Vagina (tissue), 2 donors: ENCODE measurements at places on chromosomes 16 and 17.

DNA sequence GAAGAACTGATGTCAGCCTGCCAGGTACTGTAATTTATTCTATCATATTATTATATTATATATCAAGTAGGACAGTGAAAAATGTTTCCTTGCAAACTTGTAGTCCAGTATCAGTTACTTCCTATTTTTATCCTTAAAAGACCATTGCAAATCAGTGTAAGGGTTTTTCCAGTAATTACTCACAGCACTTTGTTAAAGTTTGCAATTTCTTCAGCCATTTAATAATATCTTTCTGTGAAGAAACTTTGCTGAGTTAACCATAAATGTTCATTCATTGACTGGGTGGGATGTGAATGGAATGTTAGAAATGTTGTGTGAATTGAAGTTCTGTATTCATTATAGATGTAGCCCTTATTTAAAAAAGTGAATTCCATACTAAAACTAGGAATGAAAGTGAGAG lies 26.7 kb downstream of the HAPSTR1 start:
- H3K36me3 ChIP-seq: no peaks in the 10 kb centered on the region
- H3K27me3 ChIP-seq: no peaks in the 10 kb centered on the region
- H3K27ac ChIP-seq: no peak overlapping the region
- DNase-seq: no peak
- peaks cover 60% of the 10 kb centered on the region for H3K4me1 ChIP-seq

GRCh38 chr16:53614346-53614745 lies 89.3 kb downstream of the RPGRIP1L start:
- no peaks in the 10 kb centered on the region for H3K36me3 ChIP-seq
- H3K27ac ChIP-seq: no peak overlapping the region
- H3K4me1 ChIP-seq: no peaks in the 10 kb centered on the region
- H3K4me3 ChIP-seq: no peak overlapping the region

GRCh38 chr16:9090101-9090959 lies 1.1 kb upstream of the HAPSTR1 start:
- H3K4me3 ChIP-seq: peak overlapping the region; percentile 98
- no peaks in the 10 kb centered on the region for H3K36me3 ChIP-seq
- DNase-seq: peak; percentile 92
- peak overlapping the region; percentile 90 for H3K27ac ChIP-seq
- H3K27me3 ChIP-seq: no peaks in the 10 kb centered on the region

DNA sequence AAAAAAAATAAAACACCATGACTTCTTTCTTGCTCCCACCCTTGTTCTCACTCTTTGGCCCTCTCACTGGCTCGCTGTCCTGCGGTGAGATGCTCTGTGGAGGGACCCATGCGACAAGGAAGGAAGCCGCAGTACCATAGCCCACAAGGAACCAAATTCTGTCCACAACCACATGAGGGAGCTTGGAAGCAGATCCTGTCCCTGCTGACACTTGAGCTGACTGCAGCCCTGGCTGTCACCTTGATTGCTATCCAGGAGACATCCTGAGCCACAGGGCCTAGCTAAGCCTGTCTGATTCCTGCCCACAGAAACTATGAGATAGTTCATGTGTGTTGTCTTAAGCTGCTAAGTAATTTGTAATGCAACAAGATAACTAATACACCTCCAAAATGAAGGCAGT lies 4.8 kb upstream of the MT2A start:
- H3K4me3 ChIP-seq: no peak overlapping the region
- no peak for DNase-seq
- peaks cover 28% of the 10 kb centered on the region for H3K4me1 ChIP-seq

DNA sequence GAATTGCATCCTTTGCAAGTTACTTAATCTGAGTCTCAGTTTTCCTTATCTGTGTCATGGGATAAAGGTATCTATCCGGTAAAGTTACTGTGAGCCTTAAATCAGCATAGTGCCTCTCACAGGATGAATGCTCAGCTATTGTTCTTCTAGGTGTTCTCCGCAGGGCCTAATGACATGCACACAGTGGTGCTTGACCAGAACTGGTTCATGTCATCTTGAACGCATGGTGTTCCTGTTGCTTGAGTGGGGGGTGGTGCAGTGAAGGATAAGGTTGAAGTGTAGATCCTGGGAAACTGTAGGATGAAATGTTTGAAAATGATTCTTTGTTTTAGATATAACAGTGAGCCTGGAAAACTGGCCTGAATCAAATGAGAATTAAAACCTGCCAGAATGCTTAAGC lies 4.0 kb downstream of the KRT40 start:
- no peaks in the 10 kb centered on the region for H3K36me3 ChIP-seq
- DNase-seq: no peak
- no peaks in the 10 kb centered on the region for H3K4me1 ChIP-seq
- H3K27me3 ChIP-seq: no peaks in the 10 kb centered on the region

DNA sequence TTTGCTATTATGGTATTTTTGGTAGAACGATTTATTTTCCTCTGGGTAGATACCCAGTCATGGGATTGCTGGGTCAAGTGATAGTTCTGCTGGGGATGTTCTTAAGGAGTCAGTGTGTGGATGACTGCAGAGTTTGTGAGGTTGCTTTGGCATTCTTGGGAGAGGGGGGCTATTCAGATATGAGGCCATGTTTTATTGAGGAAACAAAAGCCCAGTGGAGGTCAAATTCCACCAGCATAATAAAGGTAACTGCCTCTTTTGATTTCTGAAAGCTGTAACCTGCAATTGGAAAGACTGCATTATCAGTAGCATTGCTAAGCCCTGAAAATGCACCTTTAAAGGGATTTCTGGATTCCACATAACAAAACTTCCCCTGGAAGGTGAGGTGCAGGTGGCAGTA lies 43.7 kb upstream of the HNF1B start:
- H3K27ac ChIP-seq: no peak overlapping the region
- no peaks in the 10 kb centered on the region for H3K27me3 ChIP-seq
- H3K4me1 ChIP-seq: no peaks in the 10 kb centered on the region
- no peak for DNase-seq
- H3K36me3 ChIP-seq: no peaks in the 10 kb centered on the region
- no peak overlapping the region for H3K4me3 ChIP-seq

GRCh38 chr16:30844671-30845449 lies 49.0 kb downstream of the BCL7C start:
- H3K36me3 ChIP-seq: no peaks in the 10 kb centered on the region
- no peak for DNase-seq
- peaks cover 11% of the 10 kb centered on the region for H3K4me1 ChIP-seq
- peak overlapping the region; percentile 69 for H3K27ac ChIP-seq
- peak overlapping the region; percentile 23 for H3K4me3 ChIP-seq

DNA sequence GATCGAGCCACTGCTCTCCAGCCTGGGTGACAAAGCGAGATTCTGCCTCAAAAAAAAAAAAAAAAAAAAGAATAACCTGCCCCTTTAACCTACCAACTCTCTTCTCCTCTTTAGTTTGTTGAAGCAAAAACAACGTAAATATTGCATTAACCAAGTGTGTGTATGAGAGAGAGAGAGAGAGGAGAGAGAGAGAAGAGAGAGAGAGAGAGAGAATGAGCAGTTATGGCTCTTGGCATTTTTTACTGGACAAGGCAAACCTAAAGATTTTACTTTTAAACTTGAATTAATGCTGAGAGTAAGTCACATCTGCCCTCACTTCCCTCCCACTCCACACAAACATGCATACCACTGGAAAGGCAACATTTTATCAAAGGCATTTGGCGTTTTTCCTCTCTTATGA lies 3.0 kb upstream of the SLFN5 start:
- no peak for DNase-seq
- peaks cover 20% of the 10 kb centered on the region for H3K4me1 ChIP-seq
- H3K36me3 ChIP-seq: no peaks in the 10 kb centered on the region
- H3K27ac ChIP-seq: no peak overlapping the region

- no peaks in the 10 kb centered on the region for H3K27me3 ChIP-seq
- H3K4me3 ChIP-seq: no peak overlapping the region
These were observed 1.4 kb upstream of the NRN1L start for GRCh38 chr16:67883146-67883871.

GRCh38 chr16:87602001-87602775 lies at the start of gene JPH3:
Gene JPH3 (plus strand): TSS chr16:87602508. CDS start chr16:87603147, 639 bp downstream.
- H3K27me3 ChIP-seq: no peaks in the 10 kb centered on the region
- no peaks in the 10 kb centered on the region for H3K36me3 ChIP-seq
- no peak within 1 kb of the TSS for H3K27ac ChIP-seq
- no peak for DNase-seq

- no peaks in the 10 kb centered on the region for H3K27me3 ChIP-seq
- H3K36me3 ChIP-seq: no peaks in the 10 kb centered on the region
- H3K27ac ChIP-seq: no peak overlapping the region
- no peak for DNase-seq
These were observed 28.6 kb downstream of the MAP2K6 start for GRCh38 chr17:69443138-69443537.

DNA sequence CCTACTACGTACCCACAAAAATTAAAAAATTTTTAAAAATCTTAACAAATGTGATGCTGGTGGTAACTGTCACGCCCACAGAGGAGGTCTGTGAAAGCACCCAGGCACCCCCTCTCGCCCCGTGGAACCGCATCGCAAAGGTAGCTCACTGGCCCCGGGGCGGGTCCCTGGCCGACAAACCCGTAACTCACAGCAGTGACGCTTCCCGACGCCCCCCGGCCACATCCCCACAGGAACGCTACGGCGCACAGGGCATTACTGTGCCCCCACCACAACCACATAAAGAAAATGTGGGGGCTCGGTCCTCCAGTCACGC lies 366 bp downstream of the ANKS3 start:
- no peaks in the 10 kb centered on the region for H3K36me3 ChIP-seq
- peaks cover 22% of the 10 kb centered on the region for H3K4me1 ChIP-seq
- DNase-seq: no peak
- H3K4me3 ChIP-seq: peak overlapping the region; percentile 90
- no peaks in the 10 kb centered on the region for H3K27me3 ChIP-seq

GRCh38 chr17:8488491-8488890 lies 52.8 kb downstream of the NDEL1 start:
- DNase-seq: no peak
- no peaks in the 10 kb centered on the region for H3K36me3 ChIP-seq
- no peaks in the 10 kb centered on the region for H3K27me3 ChIP-seq

DNA sequence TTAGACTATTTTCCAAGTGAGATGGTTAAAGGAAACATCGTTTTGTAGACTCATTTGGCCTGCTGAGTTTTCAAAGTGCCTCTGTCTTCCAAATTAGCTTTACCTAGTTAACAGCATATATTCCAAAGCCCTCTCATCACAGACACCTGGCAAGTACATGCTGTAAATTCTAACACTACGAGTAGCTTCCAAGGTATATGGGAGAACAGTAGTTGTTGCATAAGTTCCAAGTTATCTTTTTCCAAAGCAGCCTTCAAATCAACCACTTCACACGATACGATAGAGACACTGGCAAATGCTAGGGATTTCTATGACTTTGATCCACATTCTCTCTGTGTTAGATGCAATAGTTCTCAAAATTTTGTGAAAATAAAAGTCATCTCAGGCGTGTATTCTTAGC lies 299.3 kb downstream of the CNTNAP4 start:
- no peaks in the 10 kb centered on the region for H3K27me3 ChIP-seq
- no peak overlapping the region for H3K4me3 ChIP-seq
- H3K4me1 ChIP-seq: no peaks in the 10 kb centered on the region
- no peak overlapping the region for H3K27ac ChIP-seq

GRCh38 chr16:29862884-29863668 lies at the start of gene CDIPT:
Gene CDIPT (minus strand): TSS chr16:29863226. CDS start chr16:29862857, 369 bp downstream.
- peak within 1 kb of the TSS; percentile 91 for H3K27ac ChIP-seq
- DNase-seq: peak; percentile 95
- no peaks in the 10 kb centered on the region for H3K36me3 ChIP-seq
- H3K4me3 ChIP-seq: peak within 1 kb of the TSS; percentile 84
- H3K4me1 ChIP-seq: peaks cover 25% of the 10 kb centered on the region

DNA sequence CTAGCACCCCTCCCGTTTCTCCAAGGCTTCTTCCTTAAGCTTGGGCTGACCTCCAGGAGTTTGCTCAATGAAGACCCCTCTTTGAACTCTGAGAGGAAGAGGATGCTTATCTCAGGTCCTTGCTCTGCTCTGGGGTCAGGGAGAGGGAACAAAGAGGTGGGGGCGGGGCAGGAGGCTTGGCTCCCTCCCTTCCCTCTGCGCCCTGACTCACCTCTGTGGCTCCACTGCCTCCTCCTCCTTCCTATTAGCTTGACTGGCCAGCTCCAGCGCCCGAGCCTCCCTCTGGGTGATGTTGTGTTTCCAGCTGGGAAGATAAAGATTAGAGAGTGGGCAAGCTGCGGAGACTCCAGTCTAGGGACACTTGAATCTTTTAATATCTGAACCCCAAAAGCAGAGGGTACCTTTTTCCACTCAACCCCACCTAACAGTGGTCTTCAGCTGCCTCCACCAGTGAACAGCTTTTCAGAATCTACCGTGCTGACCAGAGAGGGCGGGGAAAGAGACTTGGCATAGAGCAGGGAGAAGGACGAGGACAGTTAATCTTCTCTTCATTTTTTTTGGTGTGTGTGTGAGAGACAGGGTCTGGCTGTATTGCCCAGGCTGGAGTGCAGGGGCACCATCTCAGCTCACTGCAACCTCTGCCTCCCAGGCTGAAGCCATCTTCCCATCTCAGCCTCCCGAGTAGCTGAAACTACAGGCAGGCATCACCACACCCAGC lies 6.7 kb downstream of the GIP start:
- no peaks in the 10 kb centered on the region for H3K4me1 ChIP-seq
- H3K27me3 ChIP-seq: no peaks in the 10 kb centered on the region

DNA sequence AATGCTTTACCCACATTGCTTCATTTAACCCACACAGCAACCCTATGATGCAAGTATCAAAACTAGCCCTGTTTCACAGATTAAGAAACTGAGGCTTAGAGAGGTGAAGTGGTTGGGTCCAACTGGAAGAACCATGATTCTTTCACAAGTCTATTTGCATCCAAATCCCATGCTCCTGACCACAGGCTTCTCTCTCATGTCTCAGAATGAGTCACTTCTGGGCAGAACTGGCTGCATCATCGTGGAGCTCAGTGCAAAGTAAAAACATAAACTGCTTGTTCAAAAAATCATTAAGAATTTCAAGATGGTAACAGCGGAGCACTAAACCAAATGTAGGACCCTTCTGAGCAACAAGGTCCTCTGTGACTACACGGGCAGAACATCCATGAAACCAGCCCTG lies 20.2 kb upstream of the CES1 start:
- H3K27me3 ChIP-seq: no peaks in the 10 kb centered on the region
- no peak overlapping the region for H3K4me3 ChIP-seq
- DNase-seq: no peak
- H3K27ac ChIP-seq: no peak overlapping the region

GRCh38 chr17:45708707-45709290 lies 75.3 kb upstream of the CRHR1 start:
- no peak for DNase-seq
- no peak overlapping the region for H3K4me3 ChIP-seq
- no peaks in the 10 kb centered on the region for H3K27me3 ChIP-seq

- peaks cover 3% of the 10 kb centered on the region for H3K36me3 ChIP-seq
- no peak overlapping the region for H3K4me3 ChIP-seq
- H3K27me3 ChIP-seq: no peaks in the 10 kb centered on the region
- H3K4me1 ChIP-seq: peaks cover 39% of the 10 kb centered on the region
- DNase-seq: no peak
- no peak overlapping the region for H3K27ac ChIP-seq
These were observed 4.9 kb downstream of the TRIM65 start for GRCh38 chr17:75891605-75892555.

- H3K27ac ChIP-seq: no peak overlapping the region
- no peak overlapping the region for H3K4me3 ChIP-seq
- H3K27me3 ChIP-seq: no peaks in the 10 kb centered on the region
- DNase-seq: no peak
- peaks cover 9% of the 10 kb centered on the region for H3K4me1 ChIP-seq
These were observed 15.7 kb upstream of the CPPED1 start for GRCh38 chr16:12819126-12820117.

GRCh38 chr17:8386841-8387240 lies 3.8 kb upstream of the RPL26 start:
- H3K4me1 ChIP-seq: peaks cover 20% of the 10 kb centered on the region
- H3K4me3 ChIP-seq: no peak overlapping the region
- DNase-seq: no peak

- H3K27ac ChIP-seq: no peak overlapping the region
- H3K27me3 ChIP-seq: no peaks in the 10 kb centered on the region
- no peaks in the 10 kb centered on the region for H3K4me1 ChIP-seq
- no peak overlapping the region for H3K4me3 ChIP-seq
These were observed 16.4 kb upstream of the SLC16A11 start for GRCh38 chr17:7060165-7060891.
